ENCODE measurements at places on chromosomes 11 and 22. TPM values are rescaled to one million over a fixed set of nuclear protein-coding genes. Genes with fewer than 3 reads are reported as not detected.
A peak's percentile ranks its signal among the peaks of the same experiment; 100 is the strongest.

GRCh38 chr11:5368502-5369043 is 15.0 kb upstream of the OR51M1 start:
- DNase-seq: no peak

GRCh38 chr22:37599153-37599552 is 9.5 kb upstream of the GGA1 start:
- DNase-seq: no peak

GRCh38 chr11:96470521-96470920 is 80.7 kb downstream of the JRKL start:
- DNase-seq: no peak

DNA sequence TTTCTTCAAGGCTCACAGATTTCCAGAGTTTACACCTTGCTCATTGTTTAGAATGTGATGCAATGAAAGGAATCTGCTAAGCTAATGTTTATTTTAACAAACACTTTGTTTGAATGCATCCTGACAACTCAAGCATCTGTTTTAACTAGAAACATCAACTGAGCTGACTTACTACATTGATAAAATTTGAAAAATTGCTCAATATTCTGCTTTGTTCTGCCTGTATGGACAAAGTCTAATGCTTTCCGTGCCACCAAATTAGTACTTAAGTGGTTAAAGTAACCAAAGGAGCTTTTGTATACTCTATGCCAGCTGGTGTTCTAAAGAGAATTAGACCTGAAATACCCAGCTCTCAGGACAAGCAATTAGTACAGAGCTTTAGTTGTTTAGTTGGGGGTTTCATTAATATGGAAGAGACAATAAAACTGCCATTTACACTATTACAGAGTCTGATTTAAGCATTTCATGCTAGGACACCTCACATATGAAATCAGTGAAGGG is 105.2 kb downstream of the MAML2 start:
- DNase-seq: no peak

DNA sequence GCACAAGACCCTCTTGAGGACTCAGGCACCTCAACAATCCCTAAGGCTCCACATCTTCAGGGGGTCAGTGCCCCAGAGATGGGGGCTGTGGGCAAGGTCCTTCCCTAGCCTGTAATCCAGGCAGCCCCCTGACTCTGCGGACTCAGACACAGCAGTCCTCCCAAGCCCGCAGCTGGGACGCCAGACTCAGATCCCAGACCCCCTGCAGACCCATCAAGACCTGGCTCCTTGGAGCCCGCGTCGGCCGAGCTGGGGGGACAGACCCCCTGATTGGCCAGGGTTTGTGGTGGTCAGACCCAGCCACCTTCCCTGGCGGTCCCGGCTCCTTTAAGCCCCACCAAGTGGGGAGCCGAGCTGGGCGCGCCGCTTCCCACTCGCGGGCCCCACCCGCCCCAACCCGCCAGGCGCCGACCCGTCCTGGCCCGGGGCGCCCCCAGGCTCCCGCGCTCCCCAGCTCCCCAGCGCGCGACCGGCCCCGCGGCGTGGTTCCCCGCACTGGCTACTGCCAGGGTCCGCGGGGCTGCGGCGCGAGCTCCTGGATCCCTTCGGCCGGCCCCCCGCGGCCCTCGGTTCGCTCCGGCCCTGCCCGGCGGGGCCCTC is 458 bp downstream of the OSBPL5 start:
- DNase-seq: no peak

- DNase-seq: peak; percentile 32
These were observed 85.9 kb downstream of the SBF2 start for GRCh38 chr11:10208131-10208575.

DNA sequence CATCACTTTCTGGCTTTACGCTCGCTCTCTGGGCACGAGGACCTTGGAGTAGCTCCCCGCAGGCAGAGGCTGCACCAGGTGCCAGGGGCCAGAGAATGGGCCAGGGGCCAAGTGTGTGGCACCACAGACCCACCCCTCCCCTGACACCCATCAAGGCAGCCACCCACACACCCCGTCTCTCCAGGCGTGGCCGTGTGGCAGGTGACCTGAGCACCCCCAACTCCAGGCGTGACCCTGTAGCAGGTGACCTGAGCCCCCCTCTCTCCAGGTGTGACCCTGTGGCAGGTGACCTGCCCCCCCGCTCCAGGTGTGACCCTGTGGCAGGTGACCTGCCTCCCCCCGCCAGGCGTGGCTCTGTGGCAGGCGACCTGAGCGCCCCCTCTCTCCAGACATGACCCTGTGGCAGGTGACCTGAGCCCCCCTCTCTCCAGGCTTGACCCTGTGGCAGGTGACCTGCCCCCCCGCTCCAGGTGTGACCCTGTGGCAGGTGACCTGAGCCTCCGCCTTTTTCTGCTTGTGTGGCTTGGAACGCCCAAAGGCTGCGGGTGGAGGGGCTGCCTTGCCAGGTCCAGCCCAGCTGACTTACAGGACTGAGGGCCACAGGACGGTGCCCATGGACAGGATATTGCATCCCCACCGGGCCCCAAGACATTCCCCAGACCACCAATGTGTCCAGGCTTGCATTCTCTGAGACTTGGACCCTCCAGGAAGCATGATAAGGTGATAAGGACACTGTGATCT is 667.2 kb downstream of the BRD1 start:
- no peak for DNase-seq

GRCh38 chr11:79353706-79354105 is 87.1 kb downstream of the TENM4 start:
- no peak for DNase-seq

- no peak for DNase-seq
These were observed 109.4 kb downstream of the MICAL2 start for GRCh38 chr11:12219757-12220156.

- DNase-seq: no peak
These were observed 58.3 kb downstream of the AMOTL1 start for GRCh38 chr11:94826415-94826814.

- DNase-seq: no peak
These were observed 10.5 kb upstream of the TMEM121B start for GRCh38 chr22:17131686-17132085.

- DNase-seq: no peak
These were observed 143.6 kb downstream of the TEAD1 start for GRCh38 chr11:12817681-12818332.

DNA sequence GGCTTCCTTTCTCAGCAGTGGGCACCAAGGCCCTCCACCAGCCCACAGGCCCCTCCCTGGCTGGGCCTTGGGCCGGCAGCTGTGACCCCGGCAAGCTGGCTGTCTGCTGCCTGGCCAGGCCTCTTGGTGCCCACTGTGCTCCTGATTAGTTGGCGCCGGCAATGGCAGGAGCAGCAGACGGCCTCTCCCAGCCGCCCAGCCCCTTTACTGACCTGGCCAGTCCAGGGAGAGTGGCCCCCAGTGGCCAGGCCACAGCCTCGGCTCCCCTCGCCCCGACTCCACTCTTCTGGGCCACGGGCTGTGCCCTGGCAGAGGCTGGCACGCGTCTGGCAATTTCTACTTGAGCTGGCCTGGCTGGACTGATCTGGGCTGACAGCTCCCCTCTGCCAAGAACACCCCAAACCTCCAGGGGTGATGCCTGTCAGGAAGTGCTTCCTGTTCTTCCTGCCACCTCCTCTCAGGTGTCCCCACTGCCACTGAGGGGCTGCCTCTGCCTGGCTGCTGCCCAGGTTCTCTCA is 58.1 kb downstream of the CACNA1I start:
- no peak for DNase-seq

Gene INS
- polyA plus RNA-seq: not detected

Gene SLC22A9
- not detected for polyA plus RNA-seq

Gene BAIAP2L2
- 0.11 TPM for polyA plus RNA-seq

Gene FOSL1
- 4.6 TPM for polyA plus RNA-seq

Gene TMEM151A
- not detected for polyA plus RNA-seq

Gene TYR
- polyA plus RNA-seq: not detected

Gene BRD1
- 2.7 TPM for polyA plus RNA-seq

Gene TRIM51
- polyA plus RNA-seq: not detected
